NCI-H187 treated with DMSO at 0.1 percent for 48 hours (cell line): ENCODE measurements at places on chromosomes 16 and 17.

GRCh38 chr17:50514936-50515702 lies 6.9 kb downstream of the MYCBPAP start:
- DNase-seq, result no peak

GRCh38 chr17:35664685-35665084 lies 66.8 kb upstream of the RASL10B start:
- no peak for DNase-seq

GRCh38 chr16:22318690-22319358 lies 21.6 kb downstream of the POLR3E start:
- DNase-seq, result no peak

DNA sequence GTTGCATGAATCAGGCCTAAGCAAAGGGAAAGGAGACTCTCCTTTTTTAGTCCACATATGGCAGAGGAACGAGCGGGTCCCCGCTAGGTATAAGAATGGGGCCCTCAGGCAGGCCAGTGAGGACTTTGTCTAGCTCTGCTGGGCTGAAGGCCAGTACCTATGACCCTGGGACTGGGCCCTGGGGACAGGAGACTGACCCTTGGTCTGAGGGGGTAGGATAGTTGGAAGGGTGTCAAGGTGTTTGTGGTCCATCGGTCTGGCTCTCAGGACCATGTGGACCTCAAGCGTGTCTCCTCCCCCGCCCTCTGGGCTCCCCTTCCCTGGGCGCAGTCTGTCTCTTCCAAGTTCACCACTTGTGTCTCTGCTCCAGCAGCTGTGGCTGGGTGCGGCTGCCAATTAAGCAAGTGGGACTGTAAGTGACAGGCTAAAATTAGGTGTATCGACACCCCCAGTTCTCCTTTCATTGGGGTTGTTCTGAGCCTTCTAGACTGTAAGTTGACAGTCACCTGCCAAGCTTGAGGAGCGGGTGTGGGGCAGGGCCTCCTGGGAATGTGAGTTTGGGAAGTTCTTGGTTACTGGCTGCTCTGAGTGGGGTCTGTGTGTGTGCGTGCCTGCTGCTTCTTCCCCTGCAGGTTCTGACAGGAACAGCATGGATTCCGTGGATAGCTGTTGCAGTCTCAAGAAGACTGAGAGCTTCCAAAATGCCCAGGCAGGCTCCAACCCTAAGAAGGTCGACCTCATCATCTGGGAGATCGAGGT lies 24.5 kb downstream of the AKAP1 start:
- no peak for DNase-seq

DNA sequence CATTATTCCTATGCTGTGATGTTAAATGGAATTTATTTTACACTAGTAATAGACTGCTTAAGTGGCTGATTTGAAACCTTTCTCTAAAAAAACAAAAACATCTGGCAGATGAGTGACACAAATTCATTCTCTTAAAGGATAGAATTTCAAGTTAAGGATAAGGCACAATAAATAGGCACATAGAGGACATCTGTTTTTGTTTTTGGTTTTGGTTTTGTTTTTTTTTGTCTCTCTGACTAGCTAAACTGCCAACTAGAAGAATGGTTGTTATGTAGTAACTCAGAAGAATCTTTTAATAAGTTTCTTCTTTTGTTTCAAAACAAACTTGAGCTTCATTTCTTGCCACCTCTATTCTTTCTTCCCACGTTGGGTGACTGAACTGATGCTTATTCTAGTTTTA lies 5.1 kb upstream of the VPS4A start:
- DNase-seq, result no peak

- DNase-seq, result no peak
These were observed 1.9 kb downstream of the FBXL8 start for GRCh38 chr16:67161595-67162058.

- DNase-seq, result no peak
These were observed 751.1 kb downstream of the KCNJ2 start for GRCh38 chr17:70920416-70920815.

DNA sequence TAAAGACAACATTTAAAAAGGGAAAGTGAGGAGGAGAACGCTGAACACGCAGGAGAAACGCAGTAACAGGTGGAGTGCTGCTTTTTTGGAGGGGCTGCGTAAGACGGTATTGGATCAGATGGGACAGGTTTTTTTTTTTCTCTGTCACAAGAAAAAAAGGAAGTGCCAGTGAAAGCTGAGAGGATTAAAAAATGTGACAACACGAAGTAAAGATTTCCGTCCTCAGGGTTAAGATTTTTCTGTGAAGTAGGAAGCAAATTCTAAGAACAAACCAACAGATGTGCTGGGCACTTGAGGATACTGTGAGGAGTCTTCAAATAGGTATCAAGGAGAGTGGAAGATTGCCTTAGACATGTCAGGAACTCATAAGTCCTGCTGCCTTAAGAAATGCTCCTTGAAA lies 5.8 kb upstream of the ABCA9 start:
- no peak for DNase-seq

- no peak for DNase-seq
These were observed 171.2 kb downstream of the C16orf78 start for GRCh38 chr16:49544828-49545227.
